ENCODE measurements at places on chromosomes 5 and 9. TPM values are rescaled to one million over a fixed set of nuclear protein-coding genes. Genes with fewer than 3 reads are reported as not detected.
A peak's percentile ranks its signal among the peaks of the same experiment; 100 is the strongest.

- peak; percentile 93 for DNase-seq
Observed at GRCh38 chr9:114505187-114506081, at the start of gene WHRN. Gene WHRN, minus strand, starts transcription at chr9:114505473. Its CDS starts 672 bp downstream, at chr9:114504801.

GRCh38 chr9:112439825-112440224 is 46.8 kb upstream of the KIAA1958 start:
- DNase-seq, result no peak

DNA sequence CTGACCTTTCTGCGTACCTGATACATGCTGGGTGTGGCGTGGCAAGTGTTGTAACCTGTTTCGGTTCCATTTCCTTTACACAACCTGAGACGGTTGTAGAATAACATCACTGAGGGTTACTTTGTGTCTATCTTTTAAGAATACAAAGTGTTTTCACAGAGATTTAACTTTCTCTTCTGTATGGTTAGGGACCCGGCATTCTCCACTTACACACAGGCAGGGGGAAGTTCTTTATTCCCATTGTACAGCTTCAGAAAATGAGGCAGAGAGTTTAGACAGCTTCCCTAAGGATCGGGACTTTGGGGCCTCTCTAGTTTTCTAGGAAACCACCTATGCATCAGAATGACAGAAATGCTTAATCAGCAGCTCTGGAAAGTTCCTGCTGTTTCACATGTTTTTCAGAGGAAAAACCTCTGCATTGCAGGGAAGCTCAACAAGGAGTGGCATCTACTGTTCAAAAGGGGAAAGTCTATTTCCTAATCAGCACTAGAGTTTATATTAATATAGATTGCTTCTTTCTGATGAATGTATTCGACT is 41.3 kb downstream of the CAST start:
- DNase-seq, result peak; percentile 87

GLDC gene
- total RNA-seq, result 0.95 TPM

WDR55 gene
- 25.9 TPM for total RNA-seq

TTC16 gene
- total RNA-seq, result 0.16 TPM

Data from activated CD4-positive, alpha-beta T cell treated with anti-CD3 and anti-CD28 coated beads for 36 hours (primary cell).